NCI-H1930 (cell line): ENCODE measurements at places on chromosomes 13 and 19.

- no peak for DNase-seq
Measured at GRCh38 chr13:26474286-26474685, 83.2 kb upstream of the WASF3 start.

DNA sequence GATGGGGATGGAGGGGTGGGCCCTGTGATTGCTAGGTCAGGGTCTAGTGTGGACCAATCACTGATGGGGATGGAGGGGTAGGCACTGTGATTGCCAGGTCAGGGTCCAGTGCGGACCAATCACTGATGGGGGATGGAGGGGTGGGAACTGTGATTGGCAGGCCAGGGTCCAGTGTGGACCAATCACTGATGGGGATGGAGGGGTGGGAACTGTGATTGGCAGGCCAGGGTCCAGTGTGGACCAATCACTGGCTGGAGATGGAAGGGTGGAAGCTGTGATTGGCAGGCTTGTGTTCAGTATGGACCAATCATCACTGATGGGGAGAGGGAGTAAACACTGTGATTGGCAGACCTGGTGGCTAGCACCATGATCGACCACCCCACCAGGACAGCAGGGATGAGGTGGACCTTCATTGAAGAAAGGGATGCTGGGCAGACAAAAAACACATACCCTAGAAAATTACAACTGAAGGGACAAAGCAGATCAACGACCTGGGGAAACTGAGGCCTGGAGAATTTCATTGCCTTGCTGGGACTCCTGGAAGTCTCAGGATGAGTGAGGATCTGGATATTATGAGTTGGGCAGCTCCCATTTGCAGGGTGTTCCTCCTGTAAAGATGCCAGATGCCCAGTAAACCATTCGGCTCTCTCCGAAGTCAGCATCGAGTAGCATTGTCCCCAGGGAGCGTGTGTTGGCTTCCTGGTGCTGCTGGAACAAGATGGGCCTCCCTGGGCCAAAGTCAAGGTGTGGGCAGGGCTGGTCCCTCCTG, 15.5 kb downstream of the TMPRSS9 start:
- no peak for DNase-seq

DNA sequence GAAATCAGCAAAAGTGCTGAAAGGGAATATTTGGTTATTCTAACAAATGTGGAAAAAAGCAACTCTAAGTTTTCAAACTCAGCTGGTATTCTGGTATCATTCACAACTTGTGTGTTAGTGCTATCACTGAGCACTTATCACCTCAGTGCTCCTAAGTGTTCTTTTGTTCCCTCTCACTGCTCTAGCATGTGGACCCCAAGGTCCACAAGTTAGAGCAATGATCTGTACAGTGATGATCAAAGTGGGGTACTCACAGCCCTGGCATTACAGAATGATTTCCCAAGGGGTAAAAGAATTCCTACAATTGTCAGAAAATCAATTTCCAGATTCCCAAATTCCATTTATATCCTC, 575.0 kb downstream of the DIAPH3 start:
- no peak for DNase-seq

DNA sequence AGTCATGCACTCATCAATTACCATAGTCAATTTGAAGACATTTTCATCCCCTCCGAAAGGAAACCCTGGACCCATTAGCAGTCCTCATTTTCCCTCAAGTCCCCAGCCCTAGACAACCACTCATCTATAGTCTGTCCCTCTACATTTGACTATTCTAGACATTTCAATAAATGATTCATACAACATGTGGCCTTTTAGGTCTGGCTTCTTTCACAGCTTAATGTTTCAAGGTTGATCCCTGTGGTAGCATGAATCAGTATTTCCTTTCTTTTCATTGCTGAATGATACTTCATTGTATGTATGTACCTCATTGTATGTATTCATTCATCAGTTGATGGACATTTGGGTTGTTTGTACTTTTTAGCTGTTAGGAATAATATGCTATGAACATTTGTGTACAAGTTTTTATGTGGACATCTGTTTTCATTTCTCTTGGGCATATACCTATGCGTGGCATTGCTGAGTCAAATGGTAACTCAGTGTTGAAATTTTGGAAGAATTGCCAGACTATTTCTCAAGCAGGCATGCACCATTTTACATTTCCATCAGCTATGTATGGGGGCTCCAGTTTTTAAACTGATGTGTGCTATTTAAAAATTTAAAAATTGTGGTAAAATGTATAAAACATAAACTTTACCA, 18.4 kb downstream of the SPATA13 start:
- DNase-seq = peak; percentile 23

DNA sequence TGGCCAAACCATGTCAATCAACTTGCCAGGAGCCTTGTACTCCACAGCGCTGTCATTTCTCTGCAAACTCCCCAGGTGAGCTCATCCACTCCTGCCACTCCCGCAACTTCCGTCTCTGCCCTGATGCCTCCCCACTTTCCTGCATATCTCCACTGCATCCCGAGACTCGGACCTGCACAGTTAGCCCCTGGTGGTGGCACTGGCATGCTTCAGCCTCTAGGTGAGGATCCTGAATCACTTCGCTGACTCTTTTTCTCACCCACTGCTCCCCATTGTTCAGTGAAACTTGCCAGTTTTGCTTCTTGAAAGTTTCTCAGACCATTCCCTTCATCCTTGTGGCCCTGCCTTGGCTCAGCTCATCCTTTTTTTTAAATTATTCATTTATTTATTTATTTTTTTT, 3.4 kb upstream of the CTU1 start:
- DNase-seq = no peak
